Right ventricle myocardium inferior (tissue), 1 donor: ENCODE measurements at places on chromosomes 7 and 10. TPM values are rescaled to one million over a fixed set of nuclear protein-coding genes. Genes with fewer than 3 reads are reported as not detected.

The DPP6 gene
- 0.19 TPM for total RNA-seq

DNA sequence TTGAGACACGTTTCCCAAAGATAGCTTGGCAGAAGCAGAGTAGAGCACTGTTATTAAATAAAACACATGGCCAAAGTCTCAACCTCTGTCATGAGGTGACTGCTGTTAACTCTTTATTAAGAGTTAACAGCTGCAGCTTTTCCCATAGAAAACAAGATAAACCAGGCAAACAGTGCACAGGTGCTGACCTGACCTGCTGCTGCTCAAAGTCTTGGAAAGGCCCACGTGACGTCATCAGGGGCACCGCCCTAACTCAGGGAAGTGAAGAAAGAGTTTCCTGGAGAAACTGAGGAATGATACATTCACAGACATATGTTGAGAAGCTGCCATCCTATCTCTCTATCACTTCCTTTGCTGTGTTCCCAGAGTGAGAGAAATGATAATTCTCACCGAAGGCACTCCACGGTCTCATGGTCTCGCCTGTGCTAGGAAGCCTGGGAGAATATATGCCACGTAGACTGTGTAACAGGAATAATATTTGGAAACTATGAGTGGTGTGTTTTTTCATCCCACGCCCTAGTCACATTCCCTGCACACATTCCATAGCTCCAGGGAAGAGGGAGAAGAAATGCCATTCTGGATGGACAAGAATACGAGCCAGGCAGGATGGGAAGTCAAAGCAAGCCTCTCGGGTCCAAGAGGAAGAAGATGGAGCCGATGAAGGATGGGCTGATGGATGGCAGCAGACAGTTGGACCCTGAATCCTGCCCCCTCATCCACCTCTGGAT is 146.2 kb upstream of the NFE2L3 start:
- DNase-seq: no peak

GRCh38 chr10:125916977-125917376 is 20.6 kb downstream of the FANK1 start:
- no peak for DNase-seq

DNA sequence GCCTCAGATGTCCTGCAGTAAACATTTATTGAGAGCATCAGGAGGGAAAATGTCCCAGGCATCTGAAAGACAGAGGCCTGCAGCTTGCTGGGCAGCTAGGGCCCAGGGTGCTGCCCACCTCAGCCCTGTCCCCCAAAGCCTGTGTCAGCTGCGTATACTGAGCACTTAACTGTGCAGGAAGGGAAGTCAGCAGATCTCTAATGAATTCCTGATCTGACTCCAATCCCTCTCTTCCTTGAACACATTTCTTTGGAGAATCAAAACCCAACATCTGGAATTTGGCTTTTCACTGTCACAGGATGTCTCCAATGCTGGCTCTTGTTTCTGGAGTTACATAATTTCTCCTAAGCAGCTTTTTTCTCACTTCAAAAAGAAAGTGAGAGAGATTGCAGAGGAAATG is 364.7 kb upstream of the NFE2L3 start:
- DNase-seq: no peak

- no peak for DNase-seq
Observed at GRCh38 chr10:28714401-28715053, 37.2 kb downstream of the BAMBI start.

The MSS51 gene
- 3.5 TPM for total RNA-seq

- DNase-seq: no peak
Observed at GRCh38 chr10:33238643-33239042, 95.8 kb downstream of the NRP1 start.

DNA sequence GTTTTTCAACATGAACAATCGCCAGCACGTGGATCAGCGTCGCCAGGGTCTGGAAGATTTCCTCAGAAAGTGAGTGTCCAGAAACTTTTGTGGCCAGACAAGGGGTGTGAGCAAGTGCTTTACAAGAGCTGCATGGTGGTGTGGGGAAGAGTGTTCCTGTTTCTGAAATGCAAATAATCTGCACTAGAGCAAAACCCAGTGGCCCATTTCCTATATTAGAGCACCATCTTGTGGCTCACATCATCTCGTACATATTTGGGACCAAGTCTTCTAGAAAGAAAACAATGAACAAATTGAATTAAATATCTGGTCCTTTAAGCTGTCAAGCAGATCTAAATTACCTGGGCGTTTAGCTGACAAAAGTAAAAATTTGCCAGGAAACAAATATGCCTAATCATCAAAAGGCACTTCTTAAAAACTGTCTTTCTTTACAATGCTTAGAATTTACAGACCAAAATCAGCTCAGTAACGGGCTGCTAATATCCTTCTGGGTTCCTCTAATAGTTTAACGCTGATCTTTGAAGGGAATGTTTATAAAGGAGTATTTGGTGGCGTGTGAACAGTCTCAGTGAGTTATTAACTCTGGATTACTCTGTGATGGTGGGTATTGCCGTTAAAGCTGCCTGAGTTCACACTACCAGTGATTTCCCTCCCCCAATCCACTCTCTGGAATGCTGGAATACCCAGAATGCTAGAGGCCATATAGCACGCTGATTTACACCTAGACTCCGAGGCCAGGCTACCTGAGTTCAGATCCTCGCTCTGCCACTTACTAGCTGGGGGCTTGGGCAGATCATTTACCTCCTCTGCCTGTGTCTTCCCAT is 73.6 kb downstream of the SNX10 start:
- no peak for DNase-seq

The FAM20C gene
- 26.1 TPM for total RNA-seq

The CALHM3 gene
- not detected for total RNA-seq

DNA sequence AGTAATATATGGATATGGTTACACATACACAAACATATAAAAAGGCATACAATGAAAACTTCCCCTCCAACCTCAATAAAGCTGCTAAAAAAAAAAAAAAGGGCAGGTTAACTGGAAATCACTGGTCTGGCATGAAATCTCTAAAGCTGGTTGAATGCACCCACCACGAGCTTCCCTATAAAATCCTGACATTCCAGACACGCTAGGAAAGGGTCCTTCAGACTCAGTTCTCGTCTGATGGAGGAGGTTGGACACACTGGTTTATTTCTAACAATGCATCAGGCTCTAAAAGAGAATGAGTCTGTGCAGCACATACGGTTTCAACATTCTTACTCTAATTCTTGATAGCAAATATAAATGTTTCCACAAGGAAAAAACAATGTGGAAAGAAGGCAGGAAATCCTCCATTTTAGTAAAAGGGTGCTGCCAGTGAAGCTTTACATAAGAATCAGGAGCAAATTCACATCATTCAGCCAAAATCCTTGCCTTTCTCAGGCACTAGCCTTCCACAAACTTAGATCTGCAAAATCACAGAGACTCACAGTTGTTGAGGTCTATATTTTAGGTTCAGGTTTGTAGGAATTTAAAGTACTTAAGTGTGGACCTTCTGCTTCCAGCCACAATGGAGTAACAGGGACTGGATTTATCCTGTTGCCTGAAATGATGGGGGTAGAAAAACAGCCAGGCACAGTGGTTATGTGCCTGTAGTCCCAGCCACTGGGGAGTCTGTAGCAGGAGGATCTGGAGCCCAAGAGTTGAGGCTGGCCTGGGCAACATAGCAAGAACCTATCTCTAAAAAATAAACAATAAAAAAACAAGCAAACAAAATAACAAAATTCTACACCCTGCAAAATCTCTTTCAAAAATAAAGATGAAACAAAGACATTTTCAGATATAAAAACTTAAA is 73.5 kb downstream of the CYTH3 start:
- DNase-seq: no peak

GRCh38 chr10:89683883-89684282 is 17.5 kb upstream of the KIF20B start:
- no peak for DNase-seq

The CACNB2 gene
- 45.6 TPM for total RNA-seq

- DNase-seq: no peak
Observed at GRCh38 chr7:30428246-30429155, 50.1 kb downstream of the NOD1 start.

DNA sequence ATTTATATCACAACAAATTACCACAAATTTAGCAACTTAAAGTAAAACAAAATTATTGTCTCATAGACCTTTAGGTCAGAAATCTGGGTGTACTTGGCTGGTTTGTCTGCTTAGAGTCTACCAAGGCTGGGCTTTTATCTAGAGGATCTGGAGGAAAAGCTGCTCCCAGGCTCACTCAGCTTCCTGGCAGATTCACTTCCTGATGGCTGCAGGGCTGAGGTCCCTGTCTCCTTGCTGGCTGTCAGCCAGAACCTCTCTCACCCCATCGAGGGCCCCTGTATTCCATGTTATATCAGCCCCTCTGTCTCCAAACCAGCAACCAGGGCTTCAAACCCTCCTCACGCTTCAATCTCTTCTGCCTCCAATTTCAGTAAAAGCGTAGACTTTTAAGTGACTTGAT is 734.9 kb downstream of the NRG3 start:
- no peak for DNase-seq

DNA sequence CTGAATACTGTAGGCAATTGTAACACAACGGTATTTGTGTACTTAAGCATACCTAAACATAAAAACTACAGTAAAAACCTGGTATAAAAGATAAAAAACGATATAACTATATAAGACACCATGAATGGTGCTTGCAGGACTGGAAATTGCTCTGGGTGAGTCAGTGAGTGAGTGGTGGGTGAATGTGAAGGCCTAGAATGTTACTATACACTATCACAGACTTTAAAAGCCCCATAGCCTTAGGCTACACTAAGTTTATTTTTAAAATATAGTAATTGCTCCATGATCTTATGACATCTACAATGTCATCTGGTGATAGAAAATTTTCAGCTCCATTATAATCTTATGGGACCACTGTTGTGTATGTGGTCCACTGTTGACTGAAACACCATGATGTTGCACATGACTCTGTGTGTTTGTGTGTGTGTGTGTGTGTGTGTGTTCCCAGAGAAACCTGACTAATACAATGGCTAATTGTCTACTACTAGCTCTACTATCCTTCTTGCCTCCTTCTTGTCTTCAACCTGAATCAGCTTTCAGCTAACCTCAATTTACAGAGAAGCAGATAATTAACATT is 27.6 kb upstream of the PRPF18 start:
- no peak for DNase-seq

GRCh38 chr10:30702860-30703259 is 73.3 kb upstream of the LYZL2 start:
- no peak for DNase-seq

GRCh38 chr7:85041605-85042216 is 145.1 kb downstream of the SEMA3D start:
- no peak for DNase-seq
